Fibroblast of lung (primary cell): ENCODE measurements at places on chromosomes 1 and 21.

DNA sequence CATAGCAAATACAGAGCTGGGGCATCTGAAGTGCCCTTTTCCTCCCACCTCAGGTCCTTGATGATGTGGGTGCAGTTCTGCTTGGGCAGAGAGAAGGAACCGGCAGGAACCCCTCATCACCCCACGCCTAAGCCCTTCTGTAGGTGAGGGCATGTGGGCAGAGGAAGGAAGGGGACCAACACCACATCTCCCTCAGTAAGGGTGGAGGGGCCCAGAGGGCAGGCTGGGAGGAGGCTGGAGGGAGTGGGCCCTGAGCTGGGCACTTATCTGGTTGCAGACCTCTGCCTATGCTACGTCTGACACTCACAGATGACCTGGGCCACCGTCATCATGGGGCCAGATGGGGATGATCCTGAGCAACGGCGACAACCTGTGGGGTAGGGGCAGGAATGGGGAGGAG lies 11.0 kb downstream of the ZNF687 start:
- peaks cover 47% of the 10 kb centered on the region for H3K36me3 ChIP-seq
- no peak for DNase-seq
- H3K4me3 ChIP-seq: no peak overlapping the region
- no peak overlapping the region for H3K27ac ChIP-seq

- no peaks in the 10 kb centered on the region for H3K36me3 ChIP-seq
- no peaks in the 10 kb centered on the region for H3K27me3 ChIP-seq
- H3K4me3 ChIP-seq: no peak overlapping the region
- no peak overlapping the region for H3K27ac ChIP-seq
- H3K4me1 ChIP-seq: no peaks in the 10 kb centered on the region
- DNase-seq: no peak
Observed at GRCh38 chr1:247487057-247487456, 29.2 kb upstream of the OR2B11 start.

DNA sequence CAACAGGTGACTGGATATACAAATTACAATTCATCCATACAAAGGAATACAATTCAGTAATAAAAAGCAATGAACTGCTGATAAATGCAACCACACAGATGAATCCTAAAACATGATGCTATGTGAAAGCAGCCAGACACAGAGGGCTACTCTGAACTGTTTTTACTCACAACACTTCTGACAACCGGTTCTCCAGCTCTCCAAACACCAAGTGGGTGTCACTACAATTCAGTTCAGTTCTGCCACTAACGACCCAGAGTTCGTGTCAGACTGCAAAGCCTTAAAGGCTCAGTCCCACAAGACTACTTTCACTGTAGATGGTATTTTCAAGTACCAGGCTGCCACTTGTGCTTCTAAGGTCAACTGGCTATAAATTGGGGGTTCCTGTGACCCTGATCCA lies 119.4 kb downstream of the SLC16A1 start:
- H3K4me3 ChIP-seq: no peak overlapping the region
- no peak for DNase-seq
- H3K27me3 ChIP-seq: peaks cover 4% of the 10 kb centered on the region
- H3K36me3 ChIP-seq: no peaks in the 10 kb centered on the region
- no peaks in the 10 kb centered on the region for H3K4me1 ChIP-seq
- no peak overlapping the region for H3K27ac ChIP-seq

DNA sequence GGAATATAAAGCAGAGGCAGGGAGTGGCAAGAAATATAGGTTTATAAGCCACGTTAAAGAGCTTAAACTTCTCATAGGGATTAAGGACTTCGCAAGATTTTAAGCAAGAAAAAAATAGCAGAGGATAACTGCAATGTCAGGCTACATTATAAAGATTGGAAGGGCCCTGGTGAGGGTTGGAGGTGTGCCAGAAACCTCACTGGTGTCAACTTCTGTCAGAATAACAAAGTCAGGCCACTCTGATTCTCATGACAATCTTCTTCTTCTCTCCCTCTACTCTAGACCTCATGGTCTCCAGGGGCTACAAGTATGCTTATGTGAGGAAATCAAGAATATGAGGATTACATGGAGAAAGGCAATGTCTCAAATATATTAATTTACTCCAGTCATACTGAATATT lies 32.6 kb upstream of the FMO2 start:
- no peak overlapping the region for H3K4me3 ChIP-seq
- no peaks in the 10 kb centered on the region for H3K4me1 ChIP-seq
- H3K27me3 ChIP-seq: no peaks in the 10 kb centered on the region
- DNase-seq: no peak
- H3K27ac ChIP-seq: no peak overlapping the region

DNA sequence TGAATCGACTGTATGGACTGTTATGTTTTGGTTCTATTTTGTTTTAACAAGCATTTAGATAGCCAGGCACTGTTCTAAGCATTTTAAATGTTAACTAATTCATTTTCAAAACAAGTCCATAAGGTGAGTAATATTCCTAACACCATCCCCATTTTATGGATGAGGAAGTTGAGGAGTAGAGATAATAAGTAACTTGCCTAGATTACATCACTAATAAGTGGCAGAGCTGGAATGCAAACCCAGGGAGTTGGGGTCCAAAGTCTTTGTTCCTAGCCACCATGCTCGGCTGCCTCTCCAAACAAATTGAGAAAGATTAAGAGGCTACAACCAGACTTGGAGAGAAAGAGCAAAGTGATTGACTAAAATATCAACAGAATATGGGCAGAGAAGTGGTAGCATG lies 12.6 kb upstream of the LEPR start:
- no peaks in the 10 kb centered on the region for H3K4me1 ChIP-seq
- no peaks in the 10 kb centered on the region for H3K27me3 ChIP-seq
- DNase-seq: no peak
- no peak overlapping the region for H3K4me3 ChIP-seq
- no peak overlapping the region for H3K27ac ChIP-seq
- H3K36me3 ChIP-seq: no peaks in the 10 kb centered on the region
